ENCODE measurements at places on chromosomes 16 and 17.
A peak's percentile ranks its signal among the peaks of the same experiment; 100 is the strongest.

- no peak for DNase-seq
Measured at GRCh38 chr16:12771341-12771798, 32.3 kb downstream of the CPPED1 start.

- DNase-seq, result peak; percentile 30
Measured at GRCh38 chr17:73546770-73547536, 97.3 kb downstream of the SDK2 start.

DNA sequence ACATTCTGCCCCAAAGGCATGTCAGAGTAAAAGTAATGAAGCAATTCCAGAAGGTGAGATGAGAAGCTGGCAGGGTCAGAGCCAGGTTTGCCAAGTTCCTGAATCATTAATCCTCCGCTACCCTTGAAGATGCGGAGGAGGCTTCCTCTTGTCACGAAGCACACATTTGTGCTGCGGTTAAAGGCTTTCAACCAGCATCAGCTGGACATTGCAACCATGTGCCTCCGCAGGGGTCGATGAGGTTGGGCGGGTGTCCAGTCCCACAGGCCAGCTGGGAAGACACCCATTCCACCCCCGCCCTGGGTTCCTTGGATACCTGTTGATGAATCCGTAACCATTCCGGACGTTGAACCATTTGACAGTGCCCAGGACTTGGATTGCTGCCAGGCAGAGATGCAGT lies 1.3 kb downstream of the YBX2 start:
- DNase-seq, result no peak

DNA sequence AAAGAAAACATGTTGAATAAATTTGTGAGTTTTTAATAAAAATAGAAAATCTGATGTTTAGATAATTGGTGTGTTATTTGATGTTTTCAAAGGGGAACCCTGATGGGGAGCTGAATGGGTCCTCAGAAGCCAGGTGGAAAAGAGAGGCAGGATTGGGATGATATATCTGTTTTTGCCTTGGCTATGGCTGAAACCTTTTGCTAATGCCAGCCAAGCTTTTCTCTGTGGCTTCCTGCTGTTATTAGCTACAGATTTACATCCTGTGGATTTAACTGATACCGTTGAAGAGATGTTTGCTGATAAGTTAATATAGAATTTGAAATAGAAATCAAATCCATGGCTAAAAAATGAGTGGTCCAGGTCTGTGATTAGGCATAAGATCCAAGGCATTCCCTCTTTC lies 4.2 kb upstream of the AATF start:
- no peak for DNase-seq

- no peak for DNase-seq
Measured at GRCh38 chr16:88882358-88883030, 16.0 kb upstream of the PABPN1L start.

- DNase-seq, result no peak
Measured at GRCh38 chr17:57186226-57187019, 69.9 kb upstream of the MSI2 start.

GRCh38 chr16:75070012-75070841 lies 46.4 kb downstream of the LDHD start:
- DNase-seq, result no peak

- no peak for DNase-seq
Measured at GRCh38 chr16:1903845-1904840, 14.1 kb downstream of the HS3ST6 start.

DNA sequence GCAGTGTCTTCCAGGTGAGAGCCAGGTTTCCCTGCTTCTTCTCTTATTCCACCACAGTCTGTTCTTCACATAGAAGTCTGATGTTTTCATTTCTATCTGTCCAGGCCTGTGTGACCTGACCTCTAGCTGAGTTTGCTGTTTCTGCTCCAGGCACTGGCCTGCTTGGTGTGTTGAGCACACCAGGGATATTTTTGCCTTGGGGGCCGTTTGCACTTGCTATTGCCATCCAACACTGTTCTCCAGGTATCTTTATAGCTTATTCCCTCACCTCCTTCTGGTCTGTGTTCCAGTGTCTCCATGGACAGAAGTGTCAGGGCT lies 41.4 kb downstream of the MRTFB start:
- no peak for DNase-seq

- no peak for DNase-seq
Measured at GRCh38 chr17:60656499-60656898, 21.2 kb upstream of the BCAS3 start.

- no peak for DNase-seq
Measured at GRCh38 chr17:2595716-2596115, 2.3 kb downstream of the PAFAH1B1 start.

DNA sequence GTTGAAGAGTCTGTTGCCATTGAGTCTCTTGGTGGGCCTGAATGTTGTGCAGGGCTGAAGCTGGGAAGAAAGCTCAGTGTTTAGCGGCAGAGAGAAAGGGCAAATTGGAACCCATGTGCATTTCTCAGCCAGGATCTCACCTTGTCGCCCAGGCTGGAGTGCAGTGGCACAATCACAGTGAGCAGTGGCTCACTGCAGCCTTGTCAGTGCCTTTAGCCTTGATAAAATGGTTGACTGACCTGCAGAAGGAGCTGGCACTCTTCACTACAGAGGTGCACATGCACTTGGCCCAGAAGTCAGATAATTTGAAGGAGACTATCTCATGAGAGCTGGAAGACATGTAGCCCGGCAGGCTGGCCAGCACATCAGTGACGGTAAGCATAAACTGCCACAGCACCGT lies 124.2 kb upstream of the TBX2 start:
- DNase-seq, result no peak

All from CD8-positive, alpha-beta memory T cell (primary cell).